Breast epithelium (tissue), 4 donors: ENCODE measurements at places on chromosomes 1 and 21. TPM values are rescaled to one million over a fixed set of nuclear protein-coding genes. Genes with fewer than 3 reads are reported as not detected.

NTNG1 gene
- 5.7 TPM for total RNA-seq

- DNase-seq = no peak
These were observed 17.6 kb upstream of the CCSAP start for GRCh38 chr1:229360420-229360819.

LRRC38 gene
- total RNA-seq = not detected

- DNase-seq = no peak
These were observed 6.0 kb downstream of the CCDC24 start for GRCh38 chr1:43997295-43997999.

RPTN gene
- total RNA-seq = not detected

SDHB gene
- total RNA-seq = 97.7 TPM

CR1L gene
- not detected for total RNA-seq

DNA sequence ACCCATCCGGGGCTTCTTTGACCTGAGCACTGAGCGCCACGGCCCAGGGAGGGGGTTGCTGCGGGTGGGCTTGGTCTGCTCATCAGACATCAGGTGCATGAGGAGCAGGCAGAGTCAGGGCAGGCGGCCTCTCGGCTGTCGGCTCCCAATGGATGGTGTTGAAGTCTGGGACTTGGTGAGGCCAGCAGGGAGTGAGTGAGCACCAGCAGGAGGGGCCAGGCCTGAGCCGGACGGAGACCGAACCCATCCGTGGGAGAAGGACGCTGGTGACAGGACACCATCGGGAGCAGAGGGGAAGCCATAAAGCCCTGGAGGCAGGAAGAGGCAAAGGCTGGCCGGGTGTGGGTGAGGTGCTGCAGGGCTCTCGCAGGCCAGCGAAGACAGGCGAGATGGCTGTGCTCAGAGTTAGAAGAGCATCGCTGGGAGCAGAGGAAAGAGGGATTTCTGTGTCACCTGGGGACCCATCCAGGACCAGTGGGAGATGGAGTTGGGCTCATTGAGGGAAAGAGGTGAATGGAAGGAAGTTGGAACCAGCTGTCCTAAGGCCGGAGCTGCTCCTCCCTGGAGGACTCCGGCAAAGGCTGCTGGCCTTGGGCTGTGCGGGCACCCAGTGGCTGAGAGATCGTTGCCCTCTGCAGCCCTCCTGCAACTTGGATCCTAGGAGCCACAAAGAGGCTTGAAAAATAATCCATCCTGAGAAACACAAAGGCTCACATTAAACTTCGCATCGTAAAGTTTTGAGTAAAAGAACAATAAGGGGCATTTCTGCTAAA is 49.9 kb downstream of the PDE9A start:
- peak; percentile 38 for DNase-seq

- no peak for DNase-seq
These were observed 62.8 kb downstream of the MAGI3 start for GRCh38 chr1:113452921-113453770.

GRCh38 chr1:11044086-11044848 is 2.8 kb downstream of the MASP2 start:
- DNase-seq = no peak

- DNase-seq = no peak
These were observed 22.5 kb downstream of the ZMYND12 start for GRCh38 chr1:42433369-42433768.

DNA sequence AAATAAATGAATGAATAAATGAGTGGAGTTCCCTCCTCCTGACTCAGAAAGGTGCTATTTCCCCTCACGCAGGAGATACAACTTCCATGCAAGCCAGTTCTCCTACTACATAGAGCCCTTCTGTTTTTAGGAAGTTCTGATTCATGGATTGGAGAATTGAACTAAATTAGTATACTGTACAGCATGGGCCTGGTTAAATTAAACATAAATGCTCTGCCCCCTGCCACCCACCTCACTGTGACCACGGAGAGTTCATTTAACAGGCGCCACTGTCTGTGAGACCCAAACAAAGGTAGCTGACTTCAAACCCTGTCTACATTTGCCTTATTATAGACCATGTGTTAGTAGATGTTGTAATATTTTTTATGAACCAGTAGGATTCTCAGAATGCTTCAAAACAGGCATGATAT is 9.1 kb upstream of the IRF2BP2 start:
- no peak for DNase-seq
